Cerebellar cortex (tissue), 1 donor: ENCODE measurements at places on chromosomes 1 and 21.

DNA sequence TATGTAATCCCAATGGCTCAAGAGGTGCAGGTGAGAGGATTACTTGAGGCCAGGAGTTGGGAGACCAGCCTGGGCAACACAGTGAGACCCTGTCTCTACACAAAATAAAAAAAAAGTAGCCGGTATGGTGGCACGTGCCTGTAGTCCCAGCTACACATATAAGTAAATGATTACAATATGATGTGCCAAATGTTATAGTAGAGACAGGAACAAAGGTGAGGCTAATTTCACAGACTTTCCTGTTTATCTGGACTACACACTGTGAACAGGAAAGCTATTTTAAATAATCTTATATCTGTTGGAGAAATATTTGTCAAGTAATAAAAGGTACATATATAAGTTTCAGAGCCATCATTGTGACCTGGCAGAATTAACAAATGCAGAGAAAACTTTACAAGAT lies 77.7 kb downstream of the UROD start:
- no peak for DNase-seq

GRCh38 chr1:68202239-68202832 lies 30.0 kb downstream of the WLS start:
- DNase-seq, result no peak

DNA sequence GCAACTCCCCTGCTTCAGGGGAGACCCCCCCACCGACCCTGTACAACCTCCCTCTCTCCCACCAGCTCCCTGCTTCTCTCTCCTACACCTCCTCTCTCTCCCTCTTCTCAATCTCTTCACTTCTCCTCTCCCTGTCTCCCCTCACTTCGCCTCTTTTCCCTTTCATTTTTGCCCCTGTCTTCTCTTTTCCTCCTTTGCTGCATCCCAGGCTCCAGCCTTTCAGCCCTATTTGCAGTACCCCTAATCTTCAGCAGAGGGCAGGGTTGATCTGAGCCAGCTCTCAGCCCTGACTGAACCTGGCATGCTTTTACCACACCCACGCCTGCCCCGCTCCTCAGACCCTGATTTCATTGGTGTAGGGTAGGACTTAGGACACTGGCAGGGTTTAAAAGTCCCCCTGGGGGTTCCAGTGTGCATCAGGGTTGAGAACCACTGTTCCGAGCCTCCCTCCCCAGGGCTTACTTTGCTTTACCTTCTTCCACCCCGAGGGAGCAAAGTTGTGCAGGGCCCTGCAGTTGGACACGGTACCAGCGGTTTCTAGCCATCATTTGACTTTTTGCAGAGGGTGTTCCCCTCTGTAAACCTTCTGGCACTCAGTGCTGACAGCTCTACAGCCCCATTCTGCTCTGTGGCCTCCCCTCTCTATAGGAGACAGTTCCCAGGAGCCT lies 67.3 kb upstream of the CNTN2 start:
- peak; percentile 65 for DNase-seq

GRCh38 chr1:223726380-223727001 lies 14.2 kb downstream of the CAPN2 start:
- no peak for DNase-seq

DNA sequence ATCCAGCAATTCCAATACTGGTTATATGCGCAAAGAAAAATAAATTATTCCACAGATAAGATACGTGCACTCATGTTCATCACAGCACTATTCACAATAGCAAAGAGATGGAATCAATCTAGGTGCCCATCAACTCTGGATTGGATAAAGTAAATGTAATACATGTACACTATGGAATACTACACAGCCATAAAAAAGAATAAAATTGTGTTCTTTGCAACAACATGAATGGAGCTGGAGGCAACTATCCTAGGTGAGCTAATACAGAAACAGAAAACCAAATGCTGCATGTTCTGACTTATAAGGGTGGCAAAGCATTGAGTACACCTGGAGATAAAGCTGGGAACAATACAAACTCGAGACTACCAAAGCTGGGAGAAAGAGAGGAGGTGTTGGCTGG lies 787.3 kb downstream of the KCNT2 start:
- no peak for DNase-seq

- no peak for DNase-seq
Observed at GRCh38 chr1:56120021-56120420, 459.3 kb downstream of the PLPP3 start.

- DNase-seq, result peak; percentile 59
Observed at GRCh38 chr1:167601442-167602383, 28.3 kb upstream of the RCSD1 start.
